ENCODE measurements at places on chromosomes 3 and 15.

GRCh38 chr15:71509139-71509538 lies 301.2 kb upstream of the NR2E3 start:
- DNase-seq: no peak
- H3K4me1 ChIP-seq: peaks cover 24% of the 10 kb centered on the region
- no peaks in the 10 kb centered on the region for H3K27me3 ChIP-seq
- H3K36me3 ChIP-seq: no peaks in the 10 kb centered on the region
- no peak overlapping the region for H3K27ac ChIP-seq
- H3K4me3 ChIP-seq: no peak overlapping the region

- H3K4me1 ChIP-seq: no peaks in the 10 kb centered on the region
- no peaks in the 10 kb centered on the region for H3K27me3 ChIP-seq
- H3K27ac ChIP-seq: no peak overlapping the region
- peaks cover 7% of the 10 kb centered on the region for H3K36me3 ChIP-seq
- H3K4me3 ChIP-seq: no peak overlapping the region
Measured at GRCh38 chr15:52557274-52557641, 11.6 kb downstream of the ARPP19 start.

GRCh38 chr3:187183210-187183862 lies 13.9 kb upstream of the RTP1 start:
- H3K36me3 ChIP-seq: no peaks in the 10 kb centered on the region
- peak overlapping the region; percentile 18 for H3K27ac ChIP-seq
- DNase-seq: no peak
- H3K27me3 ChIP-seq: no peaks in the 10 kb centered on the region
- no peaks in the 10 kb centered on the region for H3K4me1 ChIP-seq

- no peaks in the 10 kb centered on the region for H3K27me3 ChIP-seq
- no peaks in the 10 kb centered on the region for H3K36me3 ChIP-seq
- no peak overlapping the region for H3K4me3 ChIP-seq
Measured at GRCh38 chr3:56885453-56885852, 83.7 kb upstream of the ARHGEF3 start.

- H3K4me1 ChIP-seq: peaks cover 19% of the 10 kb centered on the region
- no peaks in the 10 kb centered on the region for H3K36me3 ChIP-seq
- H3K4me3 ChIP-seq: no peak overlapping the region
Measured at GRCh38 chr3:129971351-129972052, 3.0 kb upstream of the TRH start.

- H3K4me1 ChIP-seq: no peaks in the 10 kb centered on the region
- H3K4me3 ChIP-seq: no peak overlapping the region
- no peak for DNase-seq
Measured at GRCh38 chr3:14471690-14472089, 68.5 kb downstream of the GRIP2 start.

DNA sequence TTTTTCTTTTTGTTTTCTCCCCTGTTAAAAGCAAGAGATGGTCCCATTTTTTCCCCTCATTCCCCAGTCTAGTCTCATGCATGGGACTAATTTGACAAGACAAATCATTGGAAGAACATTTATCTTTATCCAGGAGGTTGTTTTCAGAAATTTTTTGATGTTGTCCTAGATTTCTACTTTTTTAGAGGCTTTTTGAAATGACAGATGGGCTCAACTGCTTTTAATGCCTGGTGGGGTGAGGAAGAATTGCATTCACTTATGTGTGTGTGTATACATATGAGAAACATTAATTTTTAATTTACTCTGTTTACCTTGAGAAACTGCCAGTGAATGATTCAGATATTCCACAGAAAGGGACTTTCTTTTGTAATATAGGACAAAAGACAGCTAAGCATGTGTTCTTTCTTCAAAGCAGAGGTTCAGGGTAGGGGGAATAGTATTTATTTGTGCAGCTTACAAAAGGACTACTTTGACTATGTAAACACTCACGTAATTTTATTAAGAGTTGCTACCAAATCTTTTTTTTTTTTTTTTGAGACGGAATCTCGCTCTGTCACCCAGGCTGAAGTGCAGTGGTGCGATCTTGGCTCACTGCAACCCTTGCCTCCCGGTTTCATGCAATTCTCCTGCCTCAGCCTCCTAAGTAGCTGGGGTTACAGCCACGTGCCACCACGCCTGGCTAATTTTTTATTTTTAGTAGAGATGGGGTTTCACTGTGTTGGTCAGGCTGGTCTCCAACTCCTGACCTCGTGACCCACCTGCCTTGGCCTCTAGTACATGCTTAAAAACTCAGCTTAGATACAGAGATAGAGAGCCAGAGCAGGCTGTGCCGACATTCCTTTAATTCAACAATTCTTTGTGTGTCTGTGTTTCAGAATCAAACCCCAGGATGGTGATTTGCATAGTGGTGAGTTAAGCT lies 130.1 kb upstream of the RARB start:
- H3K27me3 ChIP-seq: no peaks in the 10 kb centered on the region
- no peak overlapping the region for H3K27ac ChIP-seq
- DNase-seq: no peak

DNA sequence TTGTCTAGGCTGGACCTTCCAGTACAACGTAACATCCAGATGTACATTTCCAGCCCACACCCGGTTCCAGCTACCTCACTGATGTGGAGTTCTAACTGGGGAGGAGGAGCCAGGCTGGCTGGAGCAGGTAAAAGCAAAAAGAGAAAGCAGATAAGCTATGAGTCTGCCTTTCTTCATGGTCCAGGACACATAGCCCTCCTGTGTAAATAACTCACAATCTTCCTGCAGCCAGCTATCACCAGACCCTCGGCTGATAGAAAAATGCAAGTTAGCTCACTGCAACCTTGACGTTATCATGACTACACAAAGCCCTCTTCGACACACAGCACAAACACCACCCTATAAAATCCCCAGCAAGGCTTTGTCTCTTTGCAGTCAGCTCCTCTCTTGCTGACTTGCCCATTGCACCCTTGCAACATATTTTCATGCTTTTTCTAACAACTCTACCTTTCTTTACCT lies 20.5 kb upstream of the ELP6 start:
- no peaks in the 10 kb centered on the region for H3K27me3 ChIP-seq
- no peak overlapping the region for H3K4me3 ChIP-seq
- no peak for DNase-seq
- H3K4me1 ChIP-seq: no peaks in the 10 kb centered on the region
- H3K27ac ChIP-seq: no peak overlapping the region

- H3K27me3 ChIP-seq: no peaks in the 10 kb centered on the region
- peaks cover 11% of the 10 kb centered on the region for H3K36me3 ChIP-seq
- H3K4me3 ChIP-seq: peak within 1 kb of the TSS; percentile 77
- peak within 1 kb of the TSS; percentile 86 for H3K27ac ChIP-seq
- DNase-seq: peak; percentile 99
Measured at GRCh38 chr15:99733268-99734039, at the start of gene LYSMD4. Gene LYSMD4 (minus strand): TSS chr15:99733437. CDS start chr15:99731999, 1,438 bp downstream.

DNA sequence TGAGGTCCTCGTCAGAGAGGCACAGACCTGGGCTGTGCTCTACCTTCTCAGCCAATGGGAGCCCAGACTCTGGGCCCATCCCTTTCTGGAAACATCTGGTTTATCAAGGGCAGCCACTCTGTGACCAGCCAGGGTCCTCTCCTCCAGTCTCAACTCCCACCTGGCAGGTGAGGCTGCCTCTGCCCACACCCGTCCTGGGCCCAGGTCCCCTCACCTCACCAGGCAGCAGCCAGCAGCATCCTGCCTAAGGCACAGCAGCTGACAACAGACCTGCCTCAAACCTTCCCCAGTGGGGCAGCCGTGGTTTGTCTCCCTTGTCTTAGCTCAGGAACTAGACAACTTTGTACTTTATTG lies 8.7 kb upstream of the VIPR1 start:
- no peak for DNase-seq
- no peaks in the 10 kb centered on the region for H3K36me3 ChIP-seq
- no peak overlapping the region for H3K27ac ChIP-seq
- H3K27me3 ChIP-seq: no peaks in the 10 kb centered on the region
- no peak overlapping the region for H3K4me3 ChIP-seq
- peaks cover 42% of the 10 kb centered on the region for H3K4me1 ChIP-seq

DNA sequence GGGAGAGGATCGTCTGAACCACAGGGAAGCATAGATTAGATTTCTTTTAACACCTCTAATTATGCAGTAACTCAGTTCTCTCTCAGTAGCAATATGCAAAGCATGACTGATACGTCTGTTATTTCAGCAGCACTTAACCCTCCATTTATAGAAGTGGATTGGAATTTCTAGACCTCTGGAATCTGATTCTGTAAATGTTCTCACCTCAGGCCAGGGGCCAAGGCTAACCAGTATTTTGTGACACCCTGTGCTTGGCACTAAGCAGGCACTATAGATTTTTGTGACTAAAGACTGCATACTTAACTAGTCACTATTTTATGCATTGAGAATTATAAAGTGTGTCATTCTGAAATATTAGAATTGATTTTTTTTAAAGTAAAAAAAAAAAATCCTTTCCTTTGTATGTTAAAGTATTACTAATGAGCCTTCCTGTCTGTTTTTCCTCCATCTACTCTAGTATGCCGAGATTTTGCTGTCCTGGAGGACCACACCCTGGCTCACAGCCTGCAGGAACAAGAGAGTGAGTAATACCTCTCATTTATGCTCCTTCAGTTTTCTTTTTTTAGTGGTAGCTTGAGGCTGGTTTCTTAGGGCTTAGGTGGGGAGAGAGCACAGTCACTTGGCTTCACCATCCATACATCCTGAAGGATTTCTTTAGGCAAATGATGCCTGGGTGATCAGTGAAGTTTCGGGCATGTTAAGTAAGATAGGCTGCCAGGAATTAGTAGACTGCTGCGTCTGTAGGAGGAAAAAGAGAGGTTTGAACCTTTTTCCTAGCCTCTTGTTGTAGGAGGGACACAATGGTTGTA lies 26.5 kb upstream of the UTS2B start:
- H3K27ac ChIP-seq: peak overlapping the region; percentile 43
- no peak overlapping the region for H3K4me3 ChIP-seq
- peaks cover 34% of the 10 kb centered on the region for H3K36me3 ChIP-seq
- H3K4me1 ChIP-seq: peaks cover 83% of the 10 kb centered on the region

GRCh38 chr3:13662238-13662847 lies 113.4 kb downstream of the FBLN2 start:
- H3K36me3 ChIP-seq: no peaks in the 10 kb centered on the region
- no peaks in the 10 kb centered on the region for H3K4me1 ChIP-seq
- no peak for DNase-seq
- no peak overlapping the region for H3K4me3 ChIP-seq

DNA sequence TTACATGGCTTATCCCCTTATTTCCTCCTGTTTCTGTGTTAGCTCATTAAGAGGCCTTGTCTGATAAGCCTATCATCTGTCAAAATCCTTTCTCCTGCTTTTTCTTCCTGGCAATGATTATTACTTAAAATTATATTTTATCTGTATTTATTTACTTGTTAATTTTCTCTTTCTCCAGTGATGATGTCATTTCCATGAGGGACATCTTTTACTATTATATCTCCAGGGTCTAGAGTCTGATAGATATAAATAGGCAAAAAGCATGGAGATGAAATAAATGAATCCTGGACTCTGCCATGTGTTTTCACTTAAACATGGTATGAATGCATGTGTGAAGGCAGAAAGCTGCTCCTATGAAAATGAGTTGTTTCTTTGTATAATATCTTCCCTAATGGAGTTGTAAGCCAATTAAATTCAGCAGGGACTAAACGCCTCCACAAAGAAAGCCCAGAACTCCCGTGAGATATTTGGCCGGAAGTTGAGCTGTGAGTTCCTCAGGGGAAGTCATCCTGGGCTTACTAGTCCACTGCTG lies 375.2 kb downstream of the TUSC7 start:
- no peak overlapping the region for H3K27ac ChIP-seq
- no peaks in the 10 kb centered on the region for H3K4me1 ChIP-seq
- DNase-seq: no peak
- H3K4me3 ChIP-seq: no peak overlapping the region
- H3K36me3 ChIP-seq: no peaks in the 10 kb centered on the region

DNA sequence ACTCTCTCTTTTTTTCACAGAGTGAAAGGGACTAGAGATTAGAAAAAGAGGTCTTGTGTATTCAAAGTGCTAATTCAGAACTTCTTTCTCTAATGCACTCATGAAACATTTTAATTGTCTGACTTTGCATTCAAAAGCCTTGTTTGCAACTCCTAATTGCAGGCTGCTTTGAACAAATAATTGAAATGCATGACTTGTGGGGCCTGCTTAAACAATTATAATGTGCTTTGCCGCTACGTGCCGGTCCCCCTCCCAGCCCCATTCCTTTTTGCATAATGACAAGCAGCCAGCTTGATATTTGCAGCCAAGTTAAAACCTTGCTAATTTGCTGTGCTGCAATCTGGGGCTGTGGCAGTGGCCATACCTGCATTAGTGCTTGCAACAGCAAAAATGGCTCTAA lies 114.5 kb downstream of the FOXB1 start:
- no peak overlapping the region for H3K27ac ChIP-seq
- H3K27me3 ChIP-seq: peaks cover 9% of the 10 kb centered on the region
- H3K36me3 ChIP-seq: no peaks in the 10 kb centered on the region
- no peaks in the 10 kb centered on the region for H3K4me1 ChIP-seq
- H3K4me3 ChIP-seq: no peak overlapping the region

GRCh38 chr15:76987896-76988860 lies 6.7 kb upstream of the PSTPIP1 start:
- no peaks in the 10 kb centered on the region for H3K4me1 ChIP-seq
- DNase-seq: peak; percentile 77
- H3K27ac ChIP-seq: no peak overlapping the region
- no peak overlapping the region for H3K4me3 ChIP-seq

DNA sequence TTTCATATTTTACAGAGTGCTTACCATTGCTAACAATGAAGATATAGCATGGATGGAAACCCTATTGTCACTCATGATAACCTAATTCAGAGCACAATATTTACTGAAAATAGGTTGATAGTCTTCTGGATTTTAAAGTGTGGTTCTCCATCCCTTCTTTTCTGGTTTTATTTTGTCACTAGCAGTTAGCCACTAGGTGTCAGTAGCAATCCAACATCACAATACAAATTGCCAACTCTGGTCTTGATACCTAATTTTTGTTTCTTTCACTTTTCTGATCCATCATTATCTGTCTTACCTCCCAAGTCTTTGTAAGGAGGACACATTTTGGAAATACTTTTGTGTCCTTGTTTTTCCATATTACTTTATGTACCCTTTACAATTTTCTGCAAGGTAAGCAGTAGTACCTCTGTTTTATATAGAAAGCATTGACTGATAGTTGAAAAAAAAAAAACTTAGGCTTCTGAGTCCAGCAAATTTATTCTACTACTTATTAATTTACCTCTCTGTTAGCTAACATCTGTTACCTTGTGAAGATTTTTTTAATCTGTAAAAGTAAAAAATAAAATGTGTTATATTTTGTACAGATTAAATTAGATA lies 28.3 kb upstream of the CRYBG3 start:
- H3K4me1 ChIP-seq: no peaks in the 10 kb centered on the region
- no peaks in the 10 kb centered on the region for H3K36me3 ChIP-seq
- H3K27ac ChIP-seq: no peak overlapping the region
- no peak for DNase-seq
- no peak overlapping the region for H3K4me3 ChIP-seq
- no peaks in the 10 kb centered on the region for H3K27me3 ChIP-seq

GRCh38 chr15:95025924-95026728 lies 794.8 kb downstream of the MCTP2 start:
- no peaks in the 10 kb centered on the region for H3K36me3 ChIP-seq
- H3K27me3 ChIP-seq: no peaks in the 10 kb centered on the region
- H3K4me1 ChIP-seq: no peaks in the 10 kb centered on the region
- peak; percentile 58 for DNase-seq
- no peak overlapping the region for H3K4me3 ChIP-seq

GRCh38 chr3:123884203-123884831 lies at the start of gene MYLK:
Gene MYLK (minus strand): TSS chr3:123884332. CDS start chr3:123793841, 90,491 bp downstream.
- peaks cover 31% of the 10 kb centered on the region for H3K4me1 ChIP-seq
- H3K36me3 ChIP-seq: no peaks in the 10 kb centered on the region
- DNase-seq: peak; percentile 91
- peak within 1 kb of the TSS; percentile 83 for H3K27ac ChIP-seq
- H3K27me3 ChIP-seq: no peaks in the 10 kb centered on the region
- H3K4me3 ChIP-seq: peak within 1 kb of the TSS; percentile 73

GRCh38 chr15:78907577-78907976 lies 34.9 kb downstream of the MORF4L1 start:
- peaks cover 17% of the 10 kb centered on the region for H3K4me1 ChIP-seq
- H3K27ac ChIP-seq: peak overlapping the region; percentile 41
- H3K36me3 ChIP-seq: peaks cover 51% of the 10 kb centered on the region
- no peak overlapping the region for H3K4me3 ChIP-seq
- DNase-seq: no peak

Measured in tibial artery (tissue), 4 donors.